ENCODE measurements at places on chromosomes 1 and 21.

DNA sequence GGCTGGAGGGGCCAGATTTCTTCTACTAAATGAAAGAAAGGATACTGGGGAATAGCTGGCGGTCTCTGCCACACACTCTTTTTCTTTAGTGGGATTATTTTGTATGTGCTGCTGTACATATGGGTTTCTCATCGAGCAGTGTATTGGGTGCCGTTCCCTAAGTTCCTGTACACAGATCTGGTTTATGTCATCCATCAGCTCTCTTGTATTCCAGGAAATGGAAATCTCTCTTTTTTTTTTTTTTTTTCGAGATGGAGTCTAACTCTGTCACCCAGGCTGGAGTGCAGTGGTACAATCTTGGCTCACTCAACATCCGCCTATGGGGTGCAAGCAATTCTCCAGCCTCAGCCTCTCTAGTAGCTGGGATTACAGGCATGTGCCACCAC is 27.0 kb upstream of the NID1 start:
- no peak for DNase-seq

- no peak for DNase-seq
Measured at GRCh38 chr1:10838541-10838940, 42.1 kb upstream of the CASZ1 start.

DNA sequence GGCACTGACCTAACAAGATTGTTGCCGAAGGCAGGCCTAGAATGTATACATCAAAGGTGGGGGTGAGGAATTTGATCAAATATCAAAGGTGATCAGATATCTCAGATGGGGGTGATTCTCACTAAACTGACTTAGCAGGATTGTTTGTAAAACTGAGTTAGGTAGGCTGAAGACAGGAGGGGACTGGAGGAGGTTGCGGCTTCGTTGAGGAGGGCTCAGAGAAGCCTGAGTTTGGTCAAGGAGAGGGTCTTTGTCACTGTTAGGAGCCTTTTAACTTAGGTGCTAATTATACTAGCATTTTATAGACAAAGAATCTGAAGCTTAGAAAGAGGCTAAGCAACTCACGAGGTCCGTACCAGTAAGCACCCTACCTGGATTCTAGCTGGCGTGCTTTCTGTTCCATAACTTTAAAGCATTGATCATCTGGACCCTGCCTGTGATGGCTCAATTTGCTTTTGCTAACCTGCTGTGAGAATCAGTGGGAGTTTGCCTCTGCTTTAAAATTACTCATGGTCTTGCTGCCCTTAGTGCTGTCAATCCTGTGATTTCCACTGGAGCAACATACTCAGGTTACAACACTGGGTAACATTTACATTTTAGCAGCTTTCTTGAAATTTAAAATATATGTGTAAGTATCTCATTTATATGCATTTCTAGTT is 49.8 kb downstream of the ITSN1 start:
- DNase-seq = no peak

DNA sequence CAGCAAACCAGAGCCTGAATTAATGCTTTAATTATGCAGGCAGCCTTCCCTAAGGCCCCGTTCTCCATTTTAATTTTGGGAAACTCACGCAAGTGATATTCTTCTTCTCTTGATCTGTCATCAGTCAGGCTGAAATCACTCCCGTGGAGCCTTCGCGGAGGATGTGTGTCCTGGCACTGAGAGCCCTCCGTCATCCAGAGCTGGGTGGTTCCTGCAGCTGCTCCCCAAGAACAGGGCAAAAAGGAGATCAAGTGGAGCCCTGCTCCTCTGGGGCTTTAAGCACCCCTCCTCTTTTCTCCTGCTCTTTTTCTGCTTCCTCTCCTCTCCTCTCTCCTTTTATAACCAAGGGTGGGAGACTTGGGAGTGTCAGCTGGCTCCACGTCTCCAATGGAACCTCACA is 133.2 kb upstream of the CACNA1E start:
- DNase-seq = no peak

GRCh38 chr1:65056234-65056633 is 89.9 kb upstream of the JAK1 start:
- DNase-seq = no peak

DNA sequence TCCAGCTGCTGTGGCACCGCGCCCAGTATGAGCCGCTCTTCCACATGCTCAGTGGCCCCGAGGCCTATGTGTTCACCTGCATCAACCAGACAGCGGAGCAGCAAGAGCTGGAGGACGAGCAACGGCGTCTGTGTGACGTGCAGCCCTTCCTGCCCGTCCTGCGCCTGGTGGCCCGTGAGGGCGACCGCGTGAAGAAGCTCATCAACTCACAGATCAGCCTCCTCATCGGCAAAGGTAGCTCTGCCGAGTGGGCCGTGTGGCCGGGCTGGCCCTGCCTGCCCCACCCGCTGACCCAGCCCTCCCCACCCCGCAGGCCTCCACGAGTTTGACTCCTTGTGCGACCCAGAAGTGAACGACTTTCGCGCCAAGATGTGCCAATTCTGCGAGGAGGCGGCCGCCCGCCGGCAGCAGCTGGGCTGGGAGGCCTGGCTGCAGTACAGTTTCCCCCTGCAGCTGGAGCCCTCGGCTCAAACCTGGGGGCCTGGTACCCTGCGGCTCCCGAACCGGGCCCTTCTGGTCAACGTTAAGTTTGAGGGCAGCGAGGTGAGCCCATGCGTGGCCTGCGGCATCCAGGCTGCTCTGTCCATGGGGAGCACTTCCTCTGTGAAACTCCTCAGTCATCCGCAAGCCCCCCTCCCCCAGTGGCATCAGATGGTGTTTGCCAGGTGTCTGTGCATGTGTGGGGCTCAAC is 64.2 kb downstream of the PIK3CD start:
- DNase-seq = no peak

- DNase-seq = no peak
Measured at GRCh38 chr1:157956732-157957131, 36.7 kb upstream of the KIRREL1 start.

DNA sequence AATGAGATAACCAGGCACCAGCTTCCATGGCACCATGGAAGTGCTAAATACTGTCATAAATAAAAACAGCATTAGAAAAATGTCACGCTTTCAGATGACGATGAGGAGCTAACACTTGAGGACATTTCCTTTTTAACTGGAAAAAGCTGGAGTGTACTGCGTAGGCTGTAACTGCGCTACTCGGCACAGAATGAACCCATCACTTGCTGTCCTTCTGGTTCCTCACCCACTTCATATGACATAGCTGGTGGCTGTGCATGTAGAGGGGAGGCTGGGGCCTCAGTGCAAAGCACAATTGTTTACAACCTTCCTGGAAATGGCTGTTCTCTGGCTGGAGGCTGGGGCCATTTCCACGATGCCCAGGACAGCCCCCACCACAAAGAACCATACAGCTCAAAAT is 55.7 kb downstream of the NTPCR start:
- no peak for DNase-seq

- peak; percentile 57 for DNase-seq
Measured at GRCh38 chr1:147613506-147613905, 56.8 kb downstream of the ACP6 start.

DNA sequence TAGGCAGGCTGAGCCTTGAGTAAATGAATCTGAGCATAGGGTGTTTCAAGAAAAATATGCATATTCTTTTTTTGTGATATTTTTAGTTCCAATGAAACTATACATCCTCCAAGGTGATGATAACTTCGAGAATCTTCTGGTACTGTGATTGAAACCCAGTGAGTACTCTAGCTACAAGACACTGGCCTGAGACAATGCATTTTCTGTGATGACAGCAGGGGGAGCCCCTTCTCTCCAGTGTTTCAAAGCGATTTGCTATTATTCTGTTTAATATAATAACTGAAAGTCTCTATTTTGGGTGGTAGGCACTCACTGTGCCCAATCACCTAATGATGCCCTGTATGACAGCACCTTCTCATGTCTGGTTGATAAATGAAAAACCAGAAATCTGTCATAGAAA is 12.1 kb downstream of the IRF2BP2 start:
- peak; percentile 48 for DNase-seq

DNA sequence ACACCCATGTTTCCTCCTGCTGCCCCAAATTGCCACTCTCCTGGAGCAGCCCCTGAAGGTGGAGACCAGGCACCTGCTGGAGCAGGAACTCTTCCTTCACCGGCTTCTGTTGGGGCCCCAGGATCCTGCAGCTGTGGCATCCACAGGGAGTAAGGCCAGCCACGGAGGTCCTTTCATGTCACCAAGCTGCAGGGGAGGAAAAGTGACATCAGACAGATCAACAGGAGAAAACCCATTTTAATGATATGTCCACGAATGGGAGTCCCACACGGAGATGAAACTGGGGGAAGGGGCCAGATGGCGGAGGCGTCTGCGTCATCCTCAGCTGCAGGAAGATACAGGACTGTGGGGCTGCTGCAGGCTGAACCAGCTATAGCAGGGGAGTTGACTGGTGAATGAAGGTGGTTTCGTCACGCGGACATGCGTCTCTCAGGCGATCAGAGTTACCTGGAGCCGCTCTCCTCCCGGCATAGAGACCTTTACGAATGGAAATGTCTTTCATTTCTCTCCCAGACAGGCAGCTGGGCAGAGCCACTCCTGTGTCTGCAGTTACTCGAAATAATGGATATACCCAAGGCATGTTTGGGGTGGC is 9.9 kb downstream of the TP73 start:
- DNase-seq = no peak
